M059J (cell line): ENCODE measurements at places on chromosomes 11 and 22. TPM values are rescaled to one million over a fixed set of nuclear protein-coding genes. Genes with fewer than 3 reads are reported as not detected.
A peak's percentile ranks its signal among the peaks of the same experiment; 100 is the strongest.

DNA sequence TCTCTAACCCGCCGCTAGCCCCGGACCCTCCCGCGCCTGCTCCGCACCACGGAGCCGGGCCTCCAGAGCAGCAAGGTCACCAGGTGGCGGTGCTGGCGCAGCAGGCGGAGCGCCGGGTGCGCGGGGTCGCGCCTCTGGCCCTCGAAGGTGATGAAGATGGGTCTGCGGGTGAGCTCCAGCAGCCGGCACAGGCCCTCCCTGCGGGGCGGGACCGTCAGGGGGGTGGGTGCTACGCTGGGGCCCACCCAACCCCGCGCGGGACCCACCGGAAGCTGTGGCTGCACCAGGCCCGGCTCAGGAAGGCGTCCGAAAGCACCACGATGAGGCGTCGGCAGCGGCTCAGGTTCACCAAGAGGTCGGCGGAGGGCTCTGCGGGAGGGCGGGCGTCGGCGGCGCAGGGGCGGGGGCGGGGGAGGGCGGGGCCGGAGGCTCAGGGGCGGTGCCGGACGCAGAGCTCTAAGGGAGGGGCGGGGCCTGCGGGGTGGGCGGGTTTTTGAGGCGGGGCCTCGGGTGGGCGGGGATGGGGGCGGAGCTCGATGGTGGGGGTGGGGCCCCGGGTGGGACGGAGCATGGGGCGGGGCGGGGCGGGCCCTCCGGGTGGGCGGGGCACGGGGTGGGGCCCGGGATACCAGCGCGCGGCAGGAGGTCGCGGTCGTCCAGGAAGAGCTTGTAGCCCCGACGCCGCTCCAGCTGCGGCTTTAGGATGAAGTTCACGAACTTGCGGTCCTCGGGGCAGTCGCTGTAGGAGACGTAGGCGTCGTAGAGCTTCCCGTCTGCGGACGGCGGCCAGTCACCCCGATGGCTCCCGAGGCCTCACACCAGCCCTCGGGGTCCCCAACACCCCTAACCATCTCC lies 7.8 kb downstream of the SIGIRR start:
- DNase-seq, result no peak

- no peak for DNase-seq
These were observed 20.6 kb downstream of the APLNR start for GRCh38 chr11:57216463-57216862.

DNA sequence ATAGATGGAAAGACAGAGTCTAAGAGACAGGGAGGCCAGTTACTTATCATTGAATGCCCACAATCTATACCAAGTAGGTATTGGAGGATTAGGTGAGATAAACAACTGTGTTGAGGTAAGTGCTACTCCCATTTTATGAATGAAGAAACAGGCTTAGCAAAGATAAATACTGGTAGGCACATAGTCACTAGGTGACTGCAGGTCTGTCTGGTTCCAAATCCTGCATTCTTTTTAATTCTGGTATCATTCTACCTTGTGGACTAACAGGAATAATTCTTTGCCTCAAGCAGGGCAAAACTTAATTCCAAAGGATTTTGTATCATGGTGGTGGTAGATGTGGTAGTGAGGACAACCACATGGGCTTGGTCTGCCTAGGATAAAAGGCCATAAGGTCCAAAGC lies 28.4 kb downstream of the RNF169 start:
- no peak for DNase-seq

GRCh38 chr11:79437981-79438630 lies 2.7 kb downstream of the TENM4 start:
- peak; percentile 82 for DNase-seq

The CYTH4 gene
- 0.25 and 0.27 TPM in 2 replicates for total RNA-seq

The PHF21B gene
- total RNA-seq, result not detected in 2 replicates

DNA sequence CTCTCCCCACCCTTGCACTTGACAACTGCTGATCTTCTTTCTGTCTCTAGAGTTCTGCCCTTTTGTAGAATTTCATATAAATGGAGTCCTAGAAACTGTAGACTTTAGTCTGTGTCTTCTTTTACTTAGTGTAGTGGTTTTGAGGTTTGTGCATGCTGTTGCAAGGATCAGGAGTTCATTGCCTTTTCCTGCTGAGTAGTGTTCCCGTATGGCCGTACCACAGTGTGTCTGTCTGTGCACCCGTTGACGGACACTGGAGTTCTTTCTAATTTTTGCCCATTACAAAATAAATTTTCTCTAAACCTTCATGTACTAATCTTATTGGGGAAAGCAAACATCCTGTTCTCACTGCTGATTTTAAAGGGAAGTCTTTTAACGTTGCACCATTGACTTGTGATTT lies 138.1 kb downstream of the TBC1D22A start:
- no peak for DNase-seq
